ENCODE measurements at places on chromosomes 2 and 18. TPM values are rescaled to one million over a fixed set of nuclear protein-coding genes. Genes with fewer than 3 reads are reported as not detected.

ICOS gene
- not detected for polyA plus RNA-seq

IL1A gene
- 0.11 TPM for polyA plus RNA-seq

SPEG gene
- 69.9 TPM for polyA plus RNA-seq

LAMA1 gene
- polyA plus RNA-seq = 3.2 TPM

ROCK2 gene
- polyA plus RNA-seq = 6.0 TPM

CD8B2 gene
- not detected for polyA plus RNA-seq

DNA sequence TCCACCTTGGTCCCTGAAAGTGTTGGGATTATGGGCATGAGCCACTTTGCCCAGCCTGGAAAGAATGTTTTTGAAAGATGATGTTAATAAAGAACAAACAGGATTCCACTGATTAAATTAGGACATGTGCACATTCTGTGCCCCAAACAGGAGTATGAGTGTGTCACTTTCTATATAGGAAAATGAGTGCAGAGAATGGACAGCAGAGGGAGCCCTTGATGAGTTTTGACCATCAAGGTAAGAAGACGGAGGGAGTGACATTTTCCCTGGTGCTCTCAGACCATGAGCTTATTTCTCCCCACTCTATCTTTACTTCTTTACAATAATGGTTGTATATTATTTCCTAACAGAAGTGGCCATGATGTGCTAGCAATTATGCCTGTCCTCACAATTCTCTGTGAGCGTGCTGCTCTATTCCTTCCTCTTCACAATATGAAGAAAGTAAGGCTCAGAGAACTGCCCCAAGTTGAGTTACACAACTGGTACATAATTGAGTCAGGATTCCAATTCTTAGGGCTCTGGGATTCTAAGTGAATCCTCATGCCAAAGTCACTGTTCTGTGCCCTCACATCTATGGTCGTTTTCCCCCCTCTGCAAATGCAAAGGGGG, 20.6 kb downstream of the RPL37A start:
- no peak for DNase-seq

- no peak for DNase-seq
These were observed 54.3 kb downstream of the RAB10 start for GRCh38 chr2:26088038-26088643.

- no peak for DNase-seq
These were observed 5.2 kb downstream of the CAPN10 start for GRCh38 chr2:240591784-240592183.

GRCh38 chr2:240983361-240983995, 14.9 kb upstream of the SNED1 start:
- DNase-seq = no peak

- no peak for DNase-seq
These were observed 97.5 kb downstream of the GLI2 start for GRCh38 chr2:120833127-120833675.

GRCh38 chr2:71530641-71531332, 77.4 kb downstream of the DYSF start:
- DNase-seq = no peak

- DNase-seq = no peak
These were observed 119.2 kb downstream of the CACNB4 start for GRCh38 chr2:151979694-151980093.

DNA sequence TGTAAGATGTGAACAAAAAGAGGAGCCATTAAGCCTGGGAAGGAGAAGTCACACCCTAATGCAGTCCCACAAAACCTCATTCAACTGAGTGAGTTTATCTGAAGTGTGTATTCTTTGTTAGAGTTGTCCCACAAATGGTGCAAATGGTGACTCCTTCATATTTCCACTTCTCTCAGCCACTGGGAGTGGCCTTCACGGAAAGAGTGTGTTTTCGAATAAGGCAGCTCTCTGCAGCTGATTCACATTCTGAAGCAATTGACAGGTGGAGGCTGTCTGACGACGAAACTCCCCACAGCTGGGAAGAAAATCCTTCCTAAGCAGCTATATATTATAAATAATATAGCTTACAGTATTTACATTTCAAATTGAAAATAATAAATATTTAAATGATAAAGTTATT, 318.8 kb upstream of the TMEFF2 start:
- no peak for DNase-seq
